ENCODE measurements at places on chromosomes 16 and 17.

- no peak for DNase-seq
These were observed 1.8 kb upstream of the GIP start for GRCh38 chr17:48970224-48970623.

GRCh38 chr17:64160378-64160777, 30.4 kb upstream of the ERN1 start:
- no peak for DNase-seq

- DNase-seq, result peak; percentile 67
These were observed at the start of gene NUP85 for GRCh38 chr17:75205037-75205792. Gene NUP85 (plus strand): TSS chr17:75205679. CDS start chr17:75205762, 83 bp downstream.

- DNase-seq, result no peak
These were observed 9.6 kb downstream of the CDRT15 start for GRCh38 chr17:14227052-14227451.

- no peak for DNase-seq
These were observed 12.5 kb upstream of the DPEP1 start for GRCh38 chr16:89600956-89601355.

DNA sequence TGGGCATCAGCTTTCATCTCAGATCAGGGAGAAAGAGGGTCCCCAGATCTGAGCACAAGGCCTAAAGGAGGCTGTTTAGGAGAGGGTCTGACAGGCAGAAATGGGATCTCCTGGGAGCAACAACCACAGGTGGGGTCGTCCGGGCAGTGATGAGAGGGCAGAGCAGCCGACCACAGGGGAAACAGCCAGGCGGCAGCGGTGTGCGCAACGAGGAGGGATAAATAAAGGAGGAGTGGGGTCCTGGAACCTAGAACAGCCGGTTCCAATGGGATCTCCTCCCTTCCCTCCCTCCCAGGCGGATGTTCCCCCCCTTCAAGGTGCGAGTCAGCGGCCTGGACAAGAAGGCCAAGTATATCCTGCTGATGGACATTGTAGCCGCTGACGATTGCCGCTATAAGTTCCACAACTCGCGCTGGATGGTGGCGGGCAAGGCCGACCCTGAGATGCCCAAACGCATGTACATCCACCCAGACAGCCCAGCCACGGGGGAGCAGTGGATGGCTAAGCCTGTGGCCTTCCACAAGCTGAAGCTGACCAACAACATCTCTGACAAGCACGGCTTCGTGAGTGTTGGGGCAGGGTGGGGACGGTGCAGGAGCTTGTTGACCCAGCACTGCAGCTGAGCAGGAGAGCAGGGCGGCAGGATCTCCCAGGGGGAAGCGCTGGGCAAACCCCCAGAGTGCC, 1.9 kb downstream of the TBX2 start:
- no peak for DNase-seq

GRCh38 chr17:3846437-3847164, 555 bp upstream of the NCBP3 start:
- DNase-seq, result no peak

Data from NCI-H2081 treated with DMSO at 0.1 percent for 48 hours (cell line).